ENCODE measurements at places on chromosomes 7 and 10. TPM values are rescaled to one million over a fixed set of nuclear protein-coding genes. Genes with fewer than 3 reads are reported as not detected.

- no peak for ATAC-seq
Measured at GRCh38 chr10:47176903-47177868, 122.8 kb upstream of the GDF10 start.

GRCh38 chr7:41689815-41690214 is 13.1 kb downstream of the INHBA start:
- ATAC-seq, result no peak

DNA sequence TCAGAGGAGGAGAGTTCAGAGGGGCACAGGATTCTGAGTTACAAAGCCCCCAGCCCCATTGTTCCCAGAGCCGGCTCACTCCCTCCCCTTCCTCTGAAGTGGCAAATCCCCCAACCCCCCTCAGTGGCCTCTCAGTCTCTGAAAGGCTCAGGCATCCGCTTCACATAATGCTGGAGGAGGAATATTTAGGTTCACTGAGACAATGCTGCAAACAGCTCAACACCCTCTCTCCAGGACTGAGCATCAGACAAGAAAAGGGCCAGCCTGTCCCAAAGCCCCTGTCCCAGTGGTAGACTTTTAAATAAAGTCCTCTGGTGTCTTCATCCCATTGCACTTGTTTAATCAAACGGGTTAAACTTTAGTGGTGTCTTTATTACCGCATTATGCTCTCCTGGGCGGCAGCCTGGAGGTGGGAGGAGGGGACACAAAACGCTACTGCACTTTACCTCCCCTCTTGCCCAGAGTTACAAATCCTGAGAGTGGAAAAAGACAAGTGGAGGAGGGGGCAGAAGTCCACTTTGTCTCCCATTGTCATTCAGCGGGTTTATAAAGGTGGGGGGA is 257.9 kb downstream of the FGFR2 start:
- no peak for ATAC-seq

- no peak for ATAC-seq
Measured at GRCh38 chr10:99569961-99570360, 37.2 kb downstream of the NKX2-3 start.

DNA sequence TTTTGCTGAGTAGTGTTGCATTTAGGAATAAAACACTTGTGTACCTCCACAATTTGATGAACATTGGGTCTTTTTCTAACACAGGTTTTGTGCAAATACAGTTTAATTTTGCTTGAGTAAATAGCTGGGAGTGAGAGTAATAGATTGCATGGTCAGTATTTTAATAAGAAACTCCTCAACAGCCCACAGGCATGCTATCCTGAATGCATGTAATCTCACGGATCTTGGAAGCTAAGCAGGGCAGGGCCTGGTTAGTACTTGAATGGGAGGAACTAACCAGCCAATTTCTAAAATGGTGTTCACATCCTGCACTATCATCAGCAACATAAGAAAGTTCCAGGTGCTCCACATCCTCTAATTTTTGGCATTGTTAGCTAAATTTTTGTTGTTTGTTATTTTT is 685.4 kb upstream of the MBL2 start:
- no peak for ATAC-seq

DNA sequence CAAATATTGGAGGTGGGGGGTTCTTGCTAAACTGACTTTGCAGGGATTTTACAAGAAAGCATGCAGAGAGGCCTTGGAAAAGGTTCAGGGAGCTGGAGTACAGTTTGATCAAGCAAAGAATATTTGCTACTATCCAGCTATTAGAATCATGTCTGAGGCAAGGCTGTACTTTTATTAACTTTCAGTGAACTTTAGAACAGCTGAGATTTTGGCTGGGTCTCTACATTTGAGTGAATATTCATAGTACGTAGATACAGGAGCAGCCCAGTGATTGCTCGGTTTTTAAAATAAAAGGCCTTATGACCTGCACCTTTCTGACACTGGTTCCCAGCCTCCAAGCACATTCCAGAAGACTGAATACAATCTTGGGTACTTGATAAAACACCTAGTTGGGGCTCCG is 496.8 kb upstream of the AKR1E2 start:
- no peak for ATAC-seq

The ZNF22 gene
- 7.0 TPM for total RNA-seq

All from esophagus mucosa (tissue), 1 donor.